ENCODE measurements at places on chromosomes 3 and 15.

GRCh38 chr15:64731805-64732151 is 43.6 kb downstream of the RBPMS2 start:
- no peak for DNase-seq

DNA sequence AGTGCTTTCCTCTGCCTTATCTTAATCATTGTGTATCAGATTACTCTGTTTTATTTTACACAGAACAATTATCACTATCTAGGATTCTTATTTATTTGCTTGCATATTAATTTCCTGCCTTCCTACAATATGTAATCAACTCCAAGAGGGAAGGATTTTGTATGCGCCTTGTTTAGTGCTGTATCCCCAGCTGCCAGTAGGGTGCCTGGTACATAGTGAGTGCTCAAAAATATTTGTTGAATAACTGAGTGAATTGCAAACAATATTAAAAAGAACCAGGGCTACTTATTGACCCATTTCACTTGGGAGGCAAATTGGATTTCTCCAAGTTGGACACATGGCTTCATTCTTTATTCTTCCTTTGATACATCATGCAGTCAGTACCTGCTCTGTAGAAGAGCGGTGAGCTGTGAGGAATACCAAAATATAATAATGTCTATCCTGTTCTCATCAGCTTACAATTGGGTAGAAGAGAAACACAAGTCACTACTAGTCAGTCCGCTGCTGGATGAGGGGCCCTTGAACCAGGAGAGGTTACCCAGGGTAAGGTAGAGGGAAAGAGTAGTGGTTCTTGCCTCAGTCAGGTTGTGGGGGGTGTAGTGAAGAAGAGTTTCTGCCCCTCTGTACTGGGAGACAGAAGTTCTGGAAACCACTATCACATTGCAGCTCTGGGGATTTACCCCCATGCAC is 233.9 kb upstream of the ZBTB20 start:
- no peak for DNase-seq

DNA sequence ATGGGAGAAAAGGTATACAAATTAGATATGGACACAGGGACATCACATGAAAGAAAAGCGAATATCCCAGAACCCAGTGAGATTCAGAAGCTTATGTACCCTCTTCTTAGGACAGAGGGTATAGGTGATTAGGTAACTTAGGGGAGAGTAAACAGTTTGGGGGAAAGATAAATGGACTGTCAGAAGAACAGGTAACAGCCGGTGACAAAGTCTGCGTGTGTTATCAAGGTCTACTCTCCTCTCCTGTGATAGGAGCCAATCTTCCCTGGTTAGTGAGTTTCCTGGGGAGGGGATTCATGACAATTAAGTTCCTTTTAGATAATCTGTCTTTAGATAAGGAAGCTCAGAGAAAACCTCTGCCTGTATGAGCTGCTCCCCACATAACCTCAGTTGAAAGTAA is 30.6 kb upstream of the SNRPN start:
- DNase-seq: no peak

- DNase-seq: no peak
Measured at GRCh38 chr3:123404391-123404790, 44.5 kb downstream of the ADCY5 start.

DNA sequence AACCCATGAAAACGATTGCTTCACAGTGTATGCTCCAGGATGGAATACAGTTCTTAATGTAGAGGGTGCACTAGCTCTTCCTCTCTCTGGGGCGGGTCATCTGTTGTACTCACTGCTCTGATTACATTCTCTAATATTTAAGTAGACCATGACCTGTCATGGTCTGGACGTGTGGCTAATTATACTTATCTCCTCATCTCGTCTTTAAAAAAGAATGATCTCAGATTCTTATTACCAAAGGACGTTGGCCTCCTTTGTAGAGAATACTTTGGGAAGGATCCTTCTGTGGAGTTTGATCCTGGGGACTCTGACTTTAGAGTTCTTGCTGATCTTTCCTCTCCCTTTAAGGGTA is 48.4 kb upstream of the TRAK1 start:
- no peak for DNase-seq

GRCh38 chr3:195886181-195887141 is 21.9 kb downstream of the TNK2 start:
- DNase-seq: no peak

GRCh38 chr15:52706091-52706490 is 26.9 kb upstream of the ATOSA start:
- DNase-seq: no peak

DNA sequence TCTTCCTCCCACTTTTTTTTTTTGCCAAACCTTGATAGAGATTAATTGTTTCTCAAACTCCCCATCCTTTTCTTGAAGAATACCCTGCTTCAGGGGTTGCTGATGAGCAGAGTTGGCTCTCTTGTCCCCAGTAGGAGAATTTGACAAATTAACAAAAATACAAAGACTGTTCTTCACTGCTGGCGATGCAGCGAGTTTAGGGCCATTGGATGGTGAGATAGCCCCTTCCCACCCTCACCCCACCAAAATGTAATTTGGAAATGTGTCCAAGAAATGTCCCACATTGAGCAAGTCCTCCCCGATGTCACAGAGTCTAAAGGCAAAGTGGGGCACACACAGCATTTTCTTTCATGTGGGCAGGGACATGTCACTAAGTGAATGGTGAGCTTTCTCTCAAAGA is 136.0 kb upstream of the RARB start:
- no peak for DNase-seq

DNA sequence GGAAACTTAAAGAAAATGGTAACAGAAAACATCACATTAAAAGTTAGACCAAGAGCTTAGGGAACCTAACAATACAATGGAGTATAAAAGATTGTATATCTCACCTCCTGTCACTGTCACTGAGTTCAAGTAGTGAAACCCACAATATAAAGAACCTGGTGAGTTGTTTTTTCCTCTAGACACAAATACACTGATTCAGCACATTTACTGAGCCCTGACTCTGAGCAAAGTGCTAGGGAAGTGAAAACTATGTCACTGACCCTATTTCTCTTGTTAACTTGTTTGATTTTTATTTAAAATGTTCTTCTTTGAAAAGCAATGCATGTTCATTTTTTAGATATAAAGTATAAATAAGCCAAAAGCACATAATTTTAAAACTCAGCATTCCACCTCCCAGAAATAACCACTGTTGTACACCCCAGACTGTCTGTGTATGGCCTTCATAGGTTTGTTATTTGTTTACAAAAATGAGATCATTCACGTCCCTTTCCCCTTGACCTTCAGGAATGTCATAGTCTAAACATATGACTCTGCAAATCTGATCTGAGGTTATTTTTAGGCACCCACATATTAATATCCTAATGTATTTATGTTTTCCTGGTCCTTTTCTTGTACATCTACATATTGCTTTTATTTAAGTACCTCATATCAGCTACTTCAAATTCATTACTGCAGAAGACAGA is 69.2 kb upstream of the CSTA start:
- no peak for DNase-seq

DNA sequence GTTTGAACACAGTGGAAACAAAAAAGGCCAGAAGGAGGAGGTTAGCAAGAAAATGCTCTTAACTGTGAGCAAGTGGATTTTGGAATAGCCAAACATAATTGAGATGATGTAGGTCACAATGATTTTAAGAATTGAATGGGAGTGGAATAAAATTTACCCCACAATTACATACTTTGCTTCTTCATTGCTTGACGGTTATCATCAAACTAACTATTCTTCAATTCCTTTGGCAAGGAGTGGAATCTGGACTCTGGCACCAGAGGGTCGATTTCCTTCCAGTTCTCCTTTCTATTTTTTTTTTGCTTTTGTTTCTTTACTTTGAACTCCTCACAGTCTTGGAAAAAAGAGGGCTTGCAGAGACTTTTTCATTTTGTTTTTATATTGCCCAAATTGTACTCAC is 634.5 kb upstream of the TGFBR2 start:
- DNase-seq: no peak

DNA sequence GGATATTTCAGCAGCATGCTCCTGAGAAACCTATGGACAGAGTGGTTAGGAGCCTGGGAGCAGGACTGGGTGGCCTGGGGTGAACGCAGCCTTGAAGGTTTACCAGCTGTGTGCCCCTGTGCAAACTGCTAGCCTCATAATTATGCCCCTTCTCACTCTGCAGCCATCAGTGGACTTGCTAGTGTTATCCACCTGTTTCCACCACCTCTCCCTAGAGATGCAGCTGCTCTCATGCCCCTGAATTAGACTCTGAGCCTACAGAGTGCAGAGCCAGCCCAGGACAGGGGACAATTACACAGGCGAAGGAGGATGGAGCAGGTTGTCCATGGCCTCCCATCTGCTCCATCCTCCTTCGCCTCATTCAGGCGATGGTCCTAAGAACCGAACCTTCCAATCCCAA is 175.9 kb downstream of the ATP10A start:
- DNase-seq: no peak

DNA sequence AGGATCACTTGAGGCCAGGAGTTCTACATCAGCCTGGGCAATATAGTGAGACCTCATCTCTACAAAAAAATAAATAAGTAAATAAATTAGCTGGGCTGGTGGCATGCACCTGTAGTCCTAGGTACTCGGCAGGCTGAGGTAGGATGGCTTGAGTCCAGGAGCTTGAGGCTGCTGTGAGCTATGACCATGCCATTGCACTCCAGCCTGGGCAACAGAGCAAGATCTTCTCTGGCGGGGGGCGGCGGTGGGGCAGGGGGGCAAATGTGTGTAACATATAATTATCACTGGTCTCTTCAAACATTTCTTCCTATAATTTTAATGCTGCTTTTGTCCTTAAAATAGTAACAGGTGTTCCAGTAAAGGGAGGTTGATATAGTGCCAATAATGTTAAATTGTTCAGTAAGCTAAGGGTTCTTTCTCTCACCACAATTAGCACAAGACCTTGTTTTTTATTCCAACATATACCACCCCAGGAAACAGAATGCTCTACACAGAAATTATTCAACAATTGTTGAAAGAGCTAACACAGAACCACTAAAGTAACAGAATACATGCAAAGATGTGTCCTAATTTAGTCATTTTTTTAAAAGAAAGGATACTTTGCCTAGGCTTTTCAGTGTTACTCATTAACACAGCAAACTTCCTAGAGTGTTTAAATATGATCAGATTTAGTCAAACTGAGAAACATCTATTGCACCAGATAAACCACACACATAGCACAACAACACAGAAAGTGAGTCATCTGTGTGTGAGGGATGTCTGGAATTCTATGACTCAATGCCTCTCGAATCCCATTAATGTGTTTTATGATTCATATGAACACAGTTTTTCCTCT is 29.1 kb downstream of the ANKRD28 start:
- no peak for DNase-seq

- DNase-seq: no peak
Measured at GRCh38 chr15:65177901-65178300, 7.2 kb downstream of the CLPX start.

DNA sequence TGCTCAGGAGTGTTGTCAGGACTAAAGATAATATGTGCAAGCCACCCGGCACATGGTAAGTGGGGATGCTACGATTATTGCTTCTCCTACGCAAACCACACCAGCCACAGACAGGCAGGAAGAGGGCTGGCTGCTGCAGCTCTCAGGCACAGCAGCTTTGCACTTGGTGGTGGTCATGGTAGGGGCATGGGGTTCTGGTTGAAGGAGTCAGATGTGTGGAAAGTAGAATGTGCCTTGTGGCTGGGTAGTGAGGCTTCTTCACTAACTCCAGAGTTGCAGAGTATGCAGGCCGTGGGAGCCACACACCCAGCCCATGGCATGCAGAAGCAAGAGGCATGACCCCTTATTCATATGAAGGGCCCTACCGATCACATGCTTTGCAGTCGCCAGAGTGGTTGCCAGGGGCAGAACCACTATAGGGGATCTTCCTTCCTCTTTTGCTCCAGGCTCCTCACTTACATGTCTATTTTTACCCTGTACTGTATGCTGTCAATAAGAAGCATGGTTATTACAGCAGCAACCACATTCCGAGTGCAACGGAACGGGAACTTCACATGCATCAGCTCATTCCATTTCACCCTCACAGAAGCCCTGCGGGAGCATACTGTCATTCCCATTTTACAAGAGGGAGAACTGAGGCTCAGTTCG is 59.2 kb upstream of the HERC1 start:
- peak; percentile 70 for DNase-seq

GRCh38 chr3:126146034-126146433 is 34.4 kb downstream of the ALDH1L1 start:
- no peak for DNase-seq

DNA sequence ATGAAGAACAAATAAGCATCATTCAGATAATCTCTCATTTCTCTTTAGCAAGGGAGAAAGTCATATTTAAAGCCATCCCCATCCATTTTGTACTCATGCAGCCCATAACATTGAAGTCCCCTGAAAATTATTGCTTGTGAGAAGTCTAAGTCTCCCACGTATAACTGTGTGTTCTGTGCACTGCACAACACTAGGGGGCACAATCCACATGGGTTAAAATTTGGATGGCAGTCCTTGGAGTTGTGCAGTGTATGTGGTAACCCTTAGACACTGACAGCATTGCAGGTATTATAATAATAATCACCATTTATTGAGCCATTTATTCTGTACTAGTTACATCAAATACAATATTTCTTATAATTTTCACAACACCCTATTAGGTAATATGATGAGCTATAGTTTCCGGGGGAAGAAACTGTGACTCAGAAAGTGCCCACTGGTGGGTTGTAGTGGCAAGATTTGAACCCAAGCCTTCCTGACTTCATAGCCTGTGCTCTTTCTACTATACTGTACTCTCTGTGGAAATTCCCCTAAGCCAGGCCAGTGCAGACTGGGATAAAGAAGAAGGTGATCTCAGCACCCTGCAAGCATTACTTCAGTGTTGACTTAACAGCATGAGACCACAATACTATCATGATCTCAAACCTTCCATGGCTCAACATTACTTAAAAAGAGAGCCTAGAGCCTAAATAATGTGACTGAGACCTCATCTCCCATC is 15.7 kb downstream of the KCNAB1 start:
- no peak for DNase-seq

- DNase-seq: no peak
Measured at GRCh38 chr3:44492496-44492895, 15.0 kb upstream of the ZNF445 start.

- no peak for DNase-seq
Measured at GRCh38 chr3:62562017-62562416, 188.7 kb upstream of the FEZF2 start.

DNA sequence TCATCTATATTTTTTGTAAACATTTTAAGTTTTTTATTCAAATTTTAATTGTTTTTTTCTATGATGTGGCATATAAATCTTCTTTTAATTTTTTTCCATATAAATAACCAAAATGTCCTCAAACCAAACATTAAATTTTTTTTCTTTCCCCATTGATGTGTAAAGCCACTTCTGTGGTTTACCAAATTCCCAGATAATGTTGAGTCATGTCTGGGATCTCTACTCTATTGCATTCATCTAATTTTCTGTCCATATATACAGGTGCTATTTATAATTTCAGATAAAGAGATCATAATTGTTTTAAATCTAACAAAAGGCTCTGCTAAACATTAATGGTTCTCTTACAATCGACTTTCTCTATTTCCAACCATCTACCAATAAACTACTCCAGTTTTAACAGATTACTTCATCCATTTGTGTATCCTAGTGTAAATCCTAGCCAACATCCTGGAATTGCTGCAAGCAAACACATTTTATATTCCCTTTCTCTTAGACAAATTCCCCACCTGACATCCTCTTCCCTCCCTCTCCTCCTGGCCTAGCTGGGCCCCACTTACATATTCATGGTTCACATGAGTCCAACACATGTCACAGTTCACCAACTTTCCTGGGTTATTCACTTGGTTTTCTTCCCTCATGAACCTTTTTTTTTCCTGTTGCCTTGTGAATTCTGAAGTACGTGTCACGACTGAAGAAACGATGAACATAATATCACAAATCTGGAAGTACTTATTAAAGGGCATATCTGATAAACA is 368.0 kb upstream of the AGTR1 start:
- no peak for DNase-seq

All from GM12864 (cell line).